ENCODE measurements at places on chromosomes 13 and 19.

DNA sequence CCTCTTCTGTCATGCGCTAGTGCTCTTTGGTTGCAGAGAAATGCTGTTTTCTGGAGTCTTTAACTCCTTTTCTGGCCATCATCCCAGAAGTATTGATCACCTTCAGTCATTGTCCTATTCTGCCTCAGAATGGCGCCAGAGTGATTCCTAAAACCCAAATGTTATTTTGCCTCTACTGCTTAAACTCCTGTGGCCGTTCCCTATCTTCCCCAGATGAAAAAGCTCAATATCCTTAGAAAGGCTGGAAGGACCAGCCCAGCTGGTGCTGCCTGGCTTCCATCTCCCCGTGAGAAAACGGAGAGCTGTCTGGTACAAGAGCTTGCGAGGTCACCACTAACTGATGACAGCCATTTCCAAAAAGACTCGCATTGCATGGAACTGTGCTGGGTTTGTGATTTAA, 179.1 kb downstream of the RBM26 start:
- no peak for DNase-seq

DNA sequence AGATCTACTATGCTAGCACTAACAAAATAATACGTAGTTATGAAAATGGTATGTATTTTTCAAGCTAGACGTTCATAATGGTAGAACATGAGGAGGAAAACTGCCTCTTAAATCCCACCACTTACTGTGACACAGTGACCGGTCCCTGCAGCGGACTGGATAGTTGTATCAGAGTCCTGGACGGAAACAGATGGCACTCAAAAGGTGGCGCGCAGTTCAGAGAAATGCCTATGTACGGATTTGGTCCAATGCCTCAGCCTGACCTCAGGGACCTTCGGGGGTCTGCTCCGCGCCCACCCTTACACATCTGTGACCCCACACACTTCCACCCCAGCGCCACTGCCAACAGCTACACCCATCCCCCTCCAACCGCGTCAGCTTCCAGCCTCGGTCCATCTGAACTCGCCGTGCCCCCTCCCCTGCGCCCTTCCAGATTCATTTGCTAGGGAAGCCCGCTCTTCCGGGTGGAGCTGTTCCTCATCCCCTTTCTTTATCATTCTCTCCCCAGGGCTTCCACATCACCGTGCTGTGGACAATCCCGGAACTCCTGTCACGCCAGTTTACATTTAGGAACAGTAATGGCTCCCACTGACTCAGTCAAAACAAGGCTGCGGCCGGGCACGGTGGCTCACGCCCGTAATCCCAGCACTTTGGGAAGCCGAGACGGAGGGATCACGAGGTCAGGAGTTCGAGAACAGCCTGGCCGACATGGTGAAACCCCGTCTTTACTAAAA, 792 bp upstream of the LENG8 start:
- DNase-seq: peak; percentile 30

DNA sequence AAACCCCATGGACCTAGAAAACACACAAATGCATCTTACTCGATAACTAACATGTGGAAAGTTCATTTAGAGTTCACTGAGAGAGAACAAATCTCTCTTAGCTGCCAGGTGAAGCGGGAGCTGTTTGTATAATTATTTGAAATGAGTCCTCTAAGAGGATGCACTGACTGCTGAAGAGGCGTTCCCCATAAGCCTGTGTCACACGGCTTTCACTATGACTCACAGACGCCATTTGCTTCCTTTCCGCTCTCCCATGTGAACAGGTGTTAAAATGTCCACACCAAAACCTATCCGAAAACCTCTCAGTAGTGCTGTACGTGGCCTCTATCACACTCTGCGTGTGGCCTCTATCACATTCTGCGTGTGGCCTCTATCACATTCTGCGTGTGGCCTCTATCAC, 101.8 kb downstream of the SOX1 start:
- DNase-seq: no peak

DNA sequence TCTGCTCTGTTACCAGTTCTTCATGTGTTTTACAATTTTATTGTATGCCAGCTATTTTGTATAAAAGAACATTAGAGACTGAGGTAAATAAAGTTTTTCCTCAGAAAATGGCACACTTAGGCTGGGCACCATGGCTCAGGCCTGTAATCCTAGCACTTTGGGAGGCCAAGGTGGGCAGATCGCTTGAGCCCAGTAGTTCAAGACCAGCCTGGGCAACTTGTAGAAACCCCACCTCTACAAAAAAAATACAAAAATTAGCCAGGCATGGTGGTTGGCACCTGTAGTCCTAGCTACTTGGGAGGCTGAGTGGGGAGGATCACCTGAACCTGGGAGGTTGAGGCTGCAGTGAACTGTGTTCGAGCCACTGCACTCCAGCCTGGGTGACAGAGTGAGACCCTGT, 32.0 kb downstream of the CCDC8 start:
- no peak for DNase-seq

DNA sequence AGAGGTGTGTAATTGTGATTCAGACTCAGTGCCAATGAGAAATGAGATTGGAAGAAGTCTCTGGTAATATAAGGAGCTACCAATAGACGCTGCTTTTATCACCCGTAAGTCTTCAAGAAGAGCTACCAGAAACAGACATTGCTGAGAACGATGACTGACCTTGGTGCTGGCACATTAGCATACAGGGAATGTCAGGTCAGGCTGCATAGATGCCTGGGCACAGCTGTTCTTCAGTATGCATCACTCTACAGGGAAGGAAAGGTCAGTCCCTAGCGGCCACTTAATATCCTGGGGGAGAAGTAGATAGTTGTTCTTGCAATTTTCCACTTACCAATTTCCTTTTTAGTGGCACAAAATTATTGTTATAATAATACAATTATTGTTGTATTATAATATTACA, 380.4 kb downstream of the PCDH9 start:
- DNase-seq: no peak

GRCh38 chr19:42461700-42462324, 19.1 kb upstream of the CXCL17 start:
- no peak for DNase-seq

DNA sequence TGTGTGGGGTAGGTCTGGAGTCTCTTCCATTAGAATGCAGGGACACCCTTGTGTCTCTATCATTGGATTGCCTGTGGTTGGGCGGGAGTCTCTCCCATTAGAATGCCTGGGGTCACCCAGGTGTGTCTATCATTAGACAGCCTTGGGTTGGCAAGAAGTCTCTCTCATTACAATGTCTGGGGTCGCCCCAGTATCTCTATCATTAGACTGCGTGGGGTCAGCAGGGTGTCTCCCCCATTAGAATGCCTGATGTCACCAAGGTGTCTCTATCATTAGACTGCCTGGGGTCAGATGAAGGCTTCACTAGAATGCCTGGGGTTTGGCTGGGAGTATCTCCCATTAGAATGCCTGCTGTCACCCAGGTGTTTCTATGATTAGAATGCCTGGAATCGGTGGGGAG, 1539.0 kb downstream of the UQCRFS1 start:
- DNase-seq: no peak

- no peak for DNase-seq
Observed at GRCh38 chr13:113607056-113607888, 22.7 kb downstream of the TFDP1 start.

GRCh38 chr19:38979812-38980211, 4.3 kb upstream of the FBXO17 start:
- no peak for DNase-seq

DNA sequence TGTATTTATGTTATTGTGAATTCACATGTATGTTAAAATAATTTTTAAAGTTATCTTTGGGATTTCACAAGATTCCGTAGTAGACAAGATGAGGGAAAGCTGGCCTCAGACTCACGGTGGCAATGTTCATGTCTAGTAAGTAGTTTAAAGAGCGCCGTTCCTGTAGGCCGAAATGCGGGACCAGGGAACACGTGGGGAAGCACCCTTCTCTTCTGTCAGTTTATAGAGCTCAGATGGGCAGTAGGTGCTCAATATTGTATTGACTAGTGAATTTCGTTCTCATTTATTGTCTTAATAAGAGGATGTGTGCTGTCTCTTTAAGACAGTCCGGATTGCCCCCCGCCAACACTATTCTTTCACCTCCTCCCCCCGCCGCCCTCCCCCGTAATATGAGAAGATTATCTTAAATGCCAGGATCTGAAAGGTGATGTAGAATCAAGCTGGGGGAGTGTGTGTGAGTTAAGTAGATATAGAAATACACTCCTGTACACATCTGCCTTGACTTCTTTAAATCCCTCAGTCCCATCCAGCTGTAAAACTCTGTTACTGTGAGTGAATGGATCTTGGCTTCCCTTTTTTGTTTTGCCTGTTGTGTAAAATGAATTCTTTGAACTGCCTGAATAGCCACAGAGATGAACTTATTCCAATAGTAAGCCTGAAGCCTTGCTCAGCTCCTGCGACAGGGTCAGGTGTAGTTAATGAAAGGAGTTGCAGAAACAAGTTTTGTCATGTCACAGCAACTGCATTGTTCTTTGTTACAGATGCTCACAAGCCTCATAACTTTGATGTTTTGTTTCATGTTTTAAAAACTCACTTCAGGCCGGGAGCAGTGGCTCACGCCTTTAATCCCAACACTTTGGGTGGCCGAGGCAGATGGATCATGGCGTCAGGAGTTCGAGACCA, 1.3 kb downstream of the LAMP1 start:
- DNase-seq: no peak

GRCh38 chr19:15555759-15556633, 47.7 kb downstream of the CYP4F22 start:
- DNase-seq: peak; percentile 98

GRCh38 chr13:30121244-30121643, 186.1 kb downstream of the KATNAL1 start:
- no peak for DNase-seq

- no peak for DNase-seq
Observed at GRCh38 chr13:59755632-59756290, 408.0 kb downstream of the DIAPH3 start.

DNA sequence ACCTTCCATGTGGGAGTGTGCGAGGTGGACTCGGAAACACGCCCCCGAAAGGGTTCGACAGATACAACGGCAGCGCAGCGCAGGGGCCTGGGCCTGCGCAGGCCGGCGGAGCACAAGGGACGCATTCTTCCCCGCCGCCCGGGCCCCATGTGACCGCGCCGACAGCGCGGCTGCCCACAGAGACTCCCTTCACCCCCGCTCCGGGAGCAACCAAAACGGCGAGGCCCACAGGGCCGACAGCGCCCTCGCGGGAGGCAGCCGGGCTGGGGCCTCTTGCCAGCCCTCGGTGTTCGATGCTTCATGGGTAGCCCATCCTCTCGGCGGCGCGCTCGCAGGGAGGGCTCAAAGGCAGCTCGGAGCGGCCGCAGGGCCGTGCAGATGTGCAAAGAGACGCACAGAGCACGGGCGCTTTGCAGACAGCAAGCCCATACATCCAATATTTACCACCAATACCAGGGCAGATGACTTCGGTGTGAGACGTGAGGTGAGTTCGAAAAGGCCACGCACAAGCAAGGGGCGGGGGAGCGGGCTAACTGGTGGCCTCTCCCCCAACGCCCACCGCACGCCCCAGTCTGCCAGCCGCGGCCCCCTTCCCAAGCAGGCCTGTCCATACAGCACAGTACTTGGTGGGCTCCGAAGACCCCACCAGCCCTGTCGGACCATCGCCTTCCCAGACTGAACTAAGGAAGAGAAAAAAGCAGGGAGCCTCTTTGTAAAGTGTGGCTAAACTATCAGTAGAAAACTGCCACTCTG, 89.9 kb downstream of the CRYL1 start:
- no peak for DNase-seq

GRCh38 chr19:29189033-29189360, 24.0 kb downstream of the UQCRFS1 start:
- no peak for DNase-seq

GRCh38 chr19:40442328-40443130, 1.6 kb downstream of the SERTAD3 start:
- no peak for DNase-seq

DNA sequence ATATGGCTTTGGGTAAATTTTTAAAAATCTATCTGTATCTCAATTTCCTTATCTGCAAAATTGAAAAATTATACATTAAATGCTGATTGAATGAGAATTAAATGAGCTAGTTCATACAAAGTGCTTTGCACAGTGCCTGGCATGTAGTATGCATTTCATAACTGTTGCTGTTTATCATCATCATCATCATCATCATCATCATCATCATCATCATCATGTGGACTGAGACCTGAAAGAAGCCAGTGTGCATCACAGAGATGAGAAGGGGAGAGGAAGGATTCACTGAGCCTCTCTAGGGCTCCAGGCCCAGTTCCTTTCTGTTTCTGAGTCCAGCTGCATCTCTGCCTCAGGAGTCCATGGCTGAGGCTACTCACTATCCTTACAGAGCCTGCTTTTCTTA, 6.9 kb upstream of the ZC3H13 start:
- DNase-seq: no peak

- DNase-seq: no peak
Observed at GRCh38 chr19:30884146-30884812, 465.0 kb downstream of the TSHZ3 start.

GRCh38 chr13:98372876-98373275, 195.8 kb upstream of the RNF113B start:
- no peak for DNase-seq

DNA sequence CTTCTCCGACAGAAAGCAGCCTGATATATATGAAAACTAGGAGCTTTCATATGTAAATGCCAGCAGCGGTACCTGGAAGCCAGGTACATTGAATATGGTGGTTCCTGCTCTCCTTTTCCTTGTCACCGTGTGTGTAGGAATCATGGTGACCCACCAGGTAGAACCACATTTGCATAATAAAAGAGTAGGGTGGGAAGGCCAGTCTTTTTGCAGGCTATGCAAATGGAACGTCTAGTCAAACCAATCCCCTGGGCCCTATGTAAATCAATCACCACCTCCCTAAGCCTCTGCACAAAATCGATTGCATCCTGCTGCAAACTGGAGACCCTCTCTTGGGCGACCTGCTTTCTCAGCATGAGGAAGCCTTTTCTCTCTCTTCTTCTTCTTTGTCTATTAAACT, 22.2 kb upstream of the ZNF181 start:
- no peak for DNase-seq

DNA sequence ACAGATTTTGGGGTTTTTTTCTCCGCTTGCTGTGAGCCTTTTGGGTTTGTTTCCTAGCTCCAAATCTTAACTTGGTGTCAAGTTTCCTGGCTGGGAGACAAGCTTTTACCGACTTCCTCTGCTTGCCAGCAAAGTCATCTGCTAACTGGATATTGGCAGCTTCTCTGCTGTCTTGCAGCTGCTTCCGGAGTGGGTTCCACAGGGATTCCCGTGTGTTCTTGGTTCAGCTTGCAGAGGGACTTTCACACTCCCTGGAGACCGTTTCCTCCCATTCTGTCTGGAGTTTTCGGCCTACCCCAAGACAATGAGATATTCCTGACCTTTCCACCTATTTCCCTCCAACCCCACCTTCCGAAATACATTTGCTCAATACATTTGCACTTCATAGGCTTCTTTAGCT, 2.2 kb upstream of the COLGALT1 start:
- no peak for DNase-seq

DNA sequence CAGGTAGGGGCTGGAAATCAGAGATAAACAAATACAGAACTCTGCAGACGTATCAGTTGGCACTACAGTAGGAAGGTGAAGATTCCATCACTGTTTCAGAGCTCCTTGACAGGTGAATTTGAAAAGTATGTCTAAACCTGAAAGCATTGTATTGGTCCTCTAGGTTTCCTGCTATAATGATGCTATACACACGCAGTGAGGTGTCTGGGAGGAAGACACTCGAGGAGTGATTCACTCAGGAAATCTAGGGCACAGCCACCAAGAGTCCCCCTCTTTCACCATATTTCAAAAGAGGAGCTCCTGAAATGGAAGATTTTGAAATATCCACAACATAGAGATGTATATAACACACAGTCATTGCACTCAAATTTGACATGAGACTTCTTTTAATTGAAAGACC, 331.0 kb upstream of the DACH1 start:
- no peak for DNase-seq

- DNase-seq: no peak
Observed at GRCh38 chr19:47161876-47162489, 31.3 kb downstream of the SAE1 start.

Data from stimulated activated CD4-positive, alpha-beta T cell treated with anti-CD3 and anti-CD28 coated beads, Interleukin-1b, Interleukin-23, amount 100 ng/mL, for 24 hours (primary cell).